ENCODE measurements at places on chromosomes 16 and 17. TPM values are rescaled to one million over a fixed set of nuclear protein-coding genes. Genes with fewer than 3 reads are reported as not detected.
A peak's percentile ranks its signal among the peaks of the same experiment; 100 is the strongest.

The CD68 gene
- total RNA-seq: 0.40 TPM

- DNase-seq: no peak
Measured at GRCh38 chr16:22385196-22385595, 10.8 kb upstream of the CDR2 start.

GRCh38 chr16:82937926-82938520, 311.3 kb downstream of the CDH13 start:
- peak; percentile 8 for DNase-seq

GRCh38 chr16:83233153-83233552, 574.6 kb upstream of the HSBP1 start:
- DNase-seq: no peak

DNA sequence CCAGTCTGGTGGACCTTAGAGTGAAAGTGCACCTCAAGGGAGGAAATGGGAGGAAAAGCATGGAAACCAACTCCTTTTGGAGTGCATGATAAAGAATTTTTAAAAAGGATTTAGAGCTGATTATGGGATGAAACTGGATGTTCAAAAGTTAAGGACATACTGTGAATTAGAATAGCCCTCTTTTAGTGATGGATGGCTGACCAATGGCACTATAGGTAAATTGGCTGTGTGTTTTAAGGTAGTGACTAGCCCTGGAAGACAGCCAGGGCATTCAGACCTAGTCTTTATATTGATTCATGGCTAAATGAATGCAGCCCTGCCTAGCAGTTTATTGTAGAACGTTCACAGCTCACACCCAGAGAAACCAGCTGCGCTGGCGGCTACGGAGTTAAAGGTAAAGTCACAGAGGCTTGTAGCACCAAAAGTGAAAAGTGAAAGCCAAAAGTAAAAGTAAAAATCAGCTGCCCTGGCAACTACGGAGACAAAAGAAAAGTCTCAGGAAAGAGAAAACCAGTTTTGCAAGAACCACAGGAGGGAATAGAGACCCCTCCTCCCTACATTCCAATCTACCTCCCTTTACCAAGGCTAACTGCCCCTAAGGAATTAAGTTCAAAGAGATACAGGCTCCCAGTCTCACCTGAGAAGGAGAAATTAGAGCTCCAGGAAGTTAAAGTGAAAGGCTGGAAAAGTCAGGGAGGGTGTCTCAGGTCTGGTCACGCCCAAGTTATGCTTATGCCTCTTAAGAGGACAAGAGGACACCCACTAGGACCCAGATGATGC, 21.8 kb downstream of the ACSM1 start:
- DNase-seq: peak; percentile 5

DNA sequence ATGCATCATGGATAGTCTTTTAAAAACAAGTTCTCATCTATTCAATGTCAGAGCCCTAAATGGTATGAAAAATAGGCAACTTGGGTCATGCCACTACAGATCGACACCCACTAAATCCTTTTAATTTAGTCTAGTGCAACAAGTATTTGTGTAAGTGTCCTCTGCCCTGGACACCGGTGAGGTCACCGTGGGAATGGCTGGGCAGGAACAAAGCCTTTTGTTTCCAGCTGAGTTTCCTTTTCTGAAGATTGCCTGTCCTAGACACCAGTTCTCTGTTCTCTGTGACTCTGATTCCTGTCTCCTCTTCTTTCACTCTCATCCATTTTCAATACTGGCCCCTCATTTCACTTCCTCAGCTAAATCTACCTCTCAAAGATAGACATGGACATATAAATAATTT, 446.5 kb downstream of the MAF start:
- no peak for DNase-seq

DNA sequence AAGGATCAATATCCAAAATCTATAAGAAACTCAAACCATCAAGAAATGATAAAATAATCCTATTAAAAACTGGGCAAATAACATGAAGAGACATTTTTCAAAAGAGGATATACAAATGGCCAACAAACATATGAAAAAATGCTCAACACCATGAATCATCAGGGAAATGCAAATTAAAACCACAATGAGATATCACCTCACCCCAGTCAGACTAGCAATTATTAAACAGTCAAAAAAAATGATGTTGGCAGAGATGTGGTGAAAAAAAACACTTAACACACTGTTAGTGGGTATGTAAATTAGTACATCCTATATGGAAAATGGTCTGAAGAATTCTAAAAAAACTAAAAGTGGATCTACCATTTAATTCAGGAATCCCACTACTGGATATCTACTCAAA, 379.0 kb upstream of the SOX9 start:
- DNase-seq: no peak

- DNase-seq: no peak
Measured at GRCh38 chr17:11308531-11308930, 67.5 kb downstream of the SHISA6 start.

DNA sequence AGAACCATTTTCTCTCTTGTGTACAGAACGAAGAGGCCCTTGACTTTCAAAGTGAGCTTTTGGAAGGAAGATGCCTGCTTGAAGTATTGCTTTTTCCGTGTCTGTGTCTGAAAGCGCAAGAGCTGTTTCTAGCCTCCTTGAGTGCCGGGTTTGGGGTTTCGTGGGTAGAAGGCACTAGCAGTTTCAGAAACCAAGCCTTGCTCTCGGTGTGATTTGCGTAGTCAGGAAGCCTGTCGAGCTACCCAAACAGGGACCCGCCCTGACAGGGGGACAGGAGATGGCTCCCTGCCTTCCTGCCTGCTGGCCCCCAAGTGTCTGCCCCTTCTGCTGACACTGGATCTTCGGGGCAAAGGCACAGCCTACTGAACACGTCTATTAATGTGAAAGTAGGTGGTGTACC, 322.0 kb downstream of the MAF start:
- DNase-seq: no peak
